ENCODE measurements at places on chromosomes 11 and 22. TPM values are rescaled to one million over a fixed set of nuclear protein-coding genes. Genes with fewer than 3 reads are reported as not detected.

ALDH3B2 gene
- total RNA-seq = not detected

FZD4 gene
- total RNA-seq = 91.2 TPM

CHRNA10 gene
- total RNA-seq = 4.0 TPM

OR6M1 gene
- not detected for total RNA-seq

MUC6 gene
- not detected for total RNA-seq

RTN4RL2 gene
- 1.1 TPM for total RNA-seq

JAM3 gene
- total RNA-seq = 94.9 TPM

RIMBP3C gene
- total RNA-seq = 0.32 TPM

IFITM10 gene
- 10.7 TPM for total RNA-seq

TMPRSS13 gene
- 0.54 TPM for total RNA-seq

GRCh38 chr22:25069758-25070481 lies 117.4 kb downstream of the KIAA1671 start:
- DNase-seq = peak; percentile 78
- H3K27ac ChIP-seq = peak overlapping the region; percentile 24
- peaks cover 3% of the 10 kb centered on the region for H3K4me1 ChIP-seq
- H3K4me3 ChIP-seq = peak overlapping the region; percentile 73

DNA sequence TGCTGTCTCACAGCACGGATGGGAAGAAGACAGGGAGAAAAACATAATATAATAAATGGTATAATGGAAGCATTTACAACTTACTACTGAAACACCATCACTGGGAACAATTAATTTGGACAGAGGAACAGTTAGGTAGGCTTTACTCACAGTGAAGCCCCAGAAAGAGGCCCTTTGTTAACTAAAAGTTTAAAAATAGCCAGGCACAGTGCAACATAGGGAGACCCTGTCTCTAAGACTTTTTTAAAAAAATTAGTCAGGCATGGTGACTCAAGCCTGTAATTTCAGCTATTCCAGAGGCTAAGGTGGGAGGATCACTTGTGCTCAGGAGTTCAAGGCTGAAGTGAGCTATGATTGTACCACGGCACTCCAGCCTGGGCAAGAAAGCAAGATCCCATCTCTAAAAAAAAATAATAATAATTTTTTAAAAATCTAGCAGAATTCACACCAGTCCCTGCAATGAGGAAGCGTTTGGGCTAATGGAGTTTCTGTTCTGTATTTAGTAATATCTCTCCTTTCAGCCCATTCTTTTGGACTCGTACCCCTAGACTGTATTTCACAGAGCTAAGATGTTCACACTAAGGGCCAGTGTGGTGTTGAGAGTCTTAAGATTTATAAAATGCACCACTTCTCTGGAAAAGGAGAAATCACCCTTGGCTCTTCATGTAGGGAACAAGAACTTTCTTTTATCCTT lies 275.5 kb downstream of the SOX6 start:
- no peak overlapping the region for H3K27ac ChIP-seq
- no peaks in the 10 kb centered on the region for H3K36me3 ChIP-seq
- no peak overlapping the region for H3K4me3 ChIP-seq
- DNase-seq = no peak
- no peaks in the 10 kb centered on the region for H3K27me3 ChIP-seq
- H3K4me1 ChIP-seq = no peaks in the 10 kb centered on the region

GRCh38 chr22:32615874-32616564 lies 141.4 kb downstream of the FBXO7 start:
- no peaks in the 10 kb centered on the region for H3K4me1 ChIP-seq
- H3K27ac ChIP-seq = no peak overlapping the region
- H3K27me3 ChIP-seq = no peaks in the 10 kb centered on the region

- H3K27ac ChIP-seq = no peak overlapping the region
- no peak for DNase-seq
- H3K27me3 ChIP-seq = no peaks in the 10 kb centered on the region
- H3K4me3 ChIP-seq = no peak overlapping the region
- no peaks in the 10 kb centered on the region for H3K4me1 ChIP-seq
Observed at GRCh38 chr11:574632-575312, 1.5 kb upstream of the PHRF1 start.

DNA sequence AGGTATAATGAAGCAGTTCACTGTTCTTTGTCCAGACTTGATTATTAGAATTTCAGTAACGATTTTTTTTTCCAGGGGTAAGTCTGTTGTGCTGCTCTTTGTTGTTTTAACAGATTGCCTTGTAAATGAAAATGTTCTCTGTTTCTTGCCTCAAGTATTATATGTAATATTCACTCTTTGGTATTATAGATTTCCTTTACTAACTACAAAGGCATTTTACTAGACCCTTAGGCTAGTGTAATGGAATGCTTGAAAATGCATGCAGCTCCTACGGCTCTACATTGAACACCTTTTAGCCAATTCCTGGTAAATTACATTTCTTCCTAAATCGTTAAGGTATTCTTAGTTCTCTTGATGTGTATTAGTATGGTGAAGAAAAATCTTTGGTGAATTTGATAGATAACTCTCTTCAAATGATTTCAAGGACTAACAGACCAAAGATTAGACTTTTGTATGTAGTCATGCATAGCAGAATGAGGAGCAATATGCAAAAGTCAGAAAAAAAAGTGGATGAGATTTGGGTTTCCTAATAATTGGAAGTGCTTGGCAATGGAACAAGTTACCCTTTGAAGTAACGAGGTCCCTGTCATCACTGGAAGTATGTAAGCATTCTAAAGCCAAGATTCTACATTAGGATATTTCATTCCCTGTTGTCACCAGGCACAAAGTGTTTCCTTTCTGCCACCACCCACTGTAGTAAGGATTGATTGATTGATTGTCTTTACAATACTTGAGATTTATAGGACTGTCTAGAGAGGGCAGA lies 113.1 kb downstream of the DBX1 start:
- peaks cover 14% of the 10 kb centered on the region for H3K4me1 ChIP-seq
- no peak for DNase-seq
- no peaks in the 10 kb centered on the region for H3K27me3 ChIP-seq
- H3K27ac ChIP-seq = no peak overlapping the region

DNA sequence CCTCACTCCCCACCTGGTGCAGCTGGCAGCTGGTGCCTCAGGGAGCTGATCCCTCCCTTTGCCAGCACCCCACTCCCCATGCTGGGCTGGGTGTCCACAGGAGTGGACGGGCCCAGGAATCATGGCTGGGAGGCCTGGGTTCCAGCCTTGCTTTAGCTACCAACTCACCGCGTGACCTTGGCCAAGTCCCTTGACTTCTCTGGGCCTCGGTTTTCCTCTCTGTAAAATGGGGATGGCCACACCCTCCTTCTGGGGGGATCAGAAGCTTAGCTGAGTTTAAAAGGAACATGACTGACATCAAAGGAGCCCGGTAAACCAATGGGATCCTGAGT lies 116.9 kb downstream of the KIAA1671 start:
- H3K4me3 ChIP-seq = no peak overlapping the region
- no peak overlapping the region for H3K27ac ChIP-seq
- no peak for DNase-seq
- peaks cover 3% of the 10 kb centered on the region for H3K4me1 ChIP-seq

DNA sequence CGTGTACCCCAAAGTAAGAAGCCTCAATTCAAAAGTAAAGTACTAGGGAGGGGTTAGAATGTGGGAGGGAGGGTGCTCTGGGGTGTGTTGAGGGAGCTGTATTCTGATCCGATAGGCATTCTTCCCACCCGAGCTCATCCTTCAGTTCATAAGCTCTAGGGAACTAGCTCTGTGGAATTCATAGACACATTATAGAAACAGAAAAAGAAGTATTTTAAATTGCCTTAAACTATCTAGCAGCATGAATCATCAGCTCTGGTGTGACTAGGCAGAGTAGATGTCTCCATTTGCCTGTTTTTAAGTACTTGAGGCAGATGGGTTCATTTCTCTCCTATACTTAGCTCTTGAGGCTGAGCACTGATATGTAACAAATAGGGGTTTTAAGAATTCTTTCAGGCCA lies 7.3 kb upstream of the SGSM3 start:
- no peak overlapping the region for H3K27ac ChIP-seq
- DNase-seq = no peak
- H3K4me1 ChIP-seq = no peaks in the 10 kb centered on the region
- H3K36me3 ChIP-seq = peaks cover 4% of the 10 kb centered on the region
- H3K27me3 ChIP-seq = no peaks in the 10 kb centered on the region
- H3K4me3 ChIP-seq = no peak overlapping the region

- no peaks in the 10 kb centered on the region for H3K4me1 ChIP-seq
- H3K27me3 ChIP-seq = no peaks in the 10 kb centered on the region
- no peaks in the 10 kb centered on the region for H3K36me3 ChIP-seq
Observed at GRCh38 chr11:16604794-16605388, 133.6 kb upstream of the C11orf58 start.

DNA sequence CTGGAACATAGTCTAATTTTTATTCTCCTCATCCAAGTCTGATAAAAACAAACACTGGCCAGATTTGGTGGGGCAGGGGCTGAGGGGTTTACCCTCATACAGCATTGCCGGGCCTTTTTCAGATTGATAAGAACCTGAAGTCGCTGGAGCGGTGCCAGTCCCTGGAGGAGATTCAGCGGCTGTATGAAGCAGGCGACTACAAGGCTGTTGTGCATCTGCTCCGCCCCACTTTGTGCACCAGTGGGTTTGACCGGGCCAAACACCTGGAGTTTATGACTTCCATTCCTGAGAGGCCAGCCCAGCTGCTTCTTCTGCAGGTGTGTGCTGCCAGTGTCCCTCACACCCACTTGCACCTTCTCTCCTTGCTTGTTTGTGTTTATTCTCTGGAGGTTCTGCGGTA lies 55.8 kb downstream of the CABIN1 start:
- H3K4me3 ChIP-seq = no peak overlapping the region
- DNase-seq = no peak
- no peaks in the 10 kb centered on the region for H3K4me1 ChIP-seq

- no peak for DNase-seq
- H3K4me1 ChIP-seq = no peaks in the 10 kb centered on the region
- no peak overlapping the region for H3K27ac ChIP-seq
- H3K27me3 ChIP-seq = no peaks in the 10 kb centered on the region
Observed at GRCh38 chr11:73206801-73207200, 11.3 kb upstream of the P2RY2 start.

- no peak for DNase-seq
- H3K4me1 ChIP-seq = no peaks in the 10 kb centered on the region
- H3K4me3 ChIP-seq = no peak overlapping the region
Observed at GRCh38 chr11:132064987-132065620, 694.7 kb downstream of the NTM start.

DNA sequence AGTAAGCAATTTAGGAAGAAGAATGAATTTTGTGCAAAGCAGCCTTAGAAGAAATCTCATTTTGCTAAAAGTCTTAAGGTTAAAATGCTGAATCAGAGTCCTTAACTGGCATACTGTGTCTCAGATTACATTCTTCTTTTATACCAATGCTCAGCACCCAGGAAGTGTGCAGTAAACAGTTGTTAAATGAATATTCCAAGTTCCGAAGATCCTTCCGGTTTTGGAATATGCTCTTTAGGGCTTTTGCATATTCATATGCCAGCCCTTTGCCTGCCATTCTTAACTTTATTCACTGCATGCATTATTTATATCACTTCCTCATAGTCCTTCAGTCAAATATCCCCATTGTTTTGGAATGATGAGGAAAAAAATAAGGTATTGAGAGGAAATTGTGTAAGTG lies 242.0 kb downstream of the DDX10 start:
- H3K36me3 ChIP-seq = no peaks in the 10 kb centered on the region
- H3K4me3 ChIP-seq = no peak overlapping the region
- H3K27me3 ChIP-seq = no peaks in the 10 kb centered on the region
- no peak overlapping the region for H3K27ac ChIP-seq
- H3K4me1 ChIP-seq = no peaks in the 10 kb centered on the region

- DNase-seq = no peak
- no peaks in the 10 kb centered on the region for H3K36me3 ChIP-seq
- H3K27me3 ChIP-seq = no peaks in the 10 kb centered on the region
- no peaks in the 10 kb centered on the region for H3K4me1 ChIP-seq
- H3K4me3 ChIP-seq = no peak overlapping the region
Observed at GRCh38 chr22:46539169-46539568, 1.7 kb upstream of the CELSR1 start.

DNA sequence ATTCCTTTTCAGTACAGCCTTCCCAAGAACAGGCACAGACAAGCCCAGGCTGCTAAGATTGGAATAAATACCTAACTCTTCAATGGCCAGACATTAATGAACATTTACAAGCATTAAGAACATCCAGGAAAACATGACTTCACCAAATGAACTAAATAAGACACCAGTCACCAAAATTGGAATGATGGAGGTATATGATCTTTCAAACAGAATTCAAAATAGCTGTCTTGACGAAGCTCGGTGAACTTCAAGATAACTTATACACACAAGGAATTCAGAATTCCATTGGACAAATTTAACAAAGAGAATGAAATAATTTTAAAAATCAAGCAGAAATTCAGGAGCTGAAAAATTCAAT lies 16.4 kb upstream of the DDX10 start:
- no peaks in the 10 kb centered on the region for H3K27me3 ChIP-seq
- DNase-seq = no peak
- H3K36me3 ChIP-seq = no peaks in the 10 kb centered on the region

GRCh38 chr11:130531061-130531460 lies 82.6 kb downstream of the ADAMTS15 start:
- H3K27ac ChIP-seq = no peak overlapping the region
- no peaks in the 10 kb centered on the region for H3K4me1 ChIP-seq
- H3K36me3 ChIP-seq = no peaks in the 10 kb centered on the region

DNA sequence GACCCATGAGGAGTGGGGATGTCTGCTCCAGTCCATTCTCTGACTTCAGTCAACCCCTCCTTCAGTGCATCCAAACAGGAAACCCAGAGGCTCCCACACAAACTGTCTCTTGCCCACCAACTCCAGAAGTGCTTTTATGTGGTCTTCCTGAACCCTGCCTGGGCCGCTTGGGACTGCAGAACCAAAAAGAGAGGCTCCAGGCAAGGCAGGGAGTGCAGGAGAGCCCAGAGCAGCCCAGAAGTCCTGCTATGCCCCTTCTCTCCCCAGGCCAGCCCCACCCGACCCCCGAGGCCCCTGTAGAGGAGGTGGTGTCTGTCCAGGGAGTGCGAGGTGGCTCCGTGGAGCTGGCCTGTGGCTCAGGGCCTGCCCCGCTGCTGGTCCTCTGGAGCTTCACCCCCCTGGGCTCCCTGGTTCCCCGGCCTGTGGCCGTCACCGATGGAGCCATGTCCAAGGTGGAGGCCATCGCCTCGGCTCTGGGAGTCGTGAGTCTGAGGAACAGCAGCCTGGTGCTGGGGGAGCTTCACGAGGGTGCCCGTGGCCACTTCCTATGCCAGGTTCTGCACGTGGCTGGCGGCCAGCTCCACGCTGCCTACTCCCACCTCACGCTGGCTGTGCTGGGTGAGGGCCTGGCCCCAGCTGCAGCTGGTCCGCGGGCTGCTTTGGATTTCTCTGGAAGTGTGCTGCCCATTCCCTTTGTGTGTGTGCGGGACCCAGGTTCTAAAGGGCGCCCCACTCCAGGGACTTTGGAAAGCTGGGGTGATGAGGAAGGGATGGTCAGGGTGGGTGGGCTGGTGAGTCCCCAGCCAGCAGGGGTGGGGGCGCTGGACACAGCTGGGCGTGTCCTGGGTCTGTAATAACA lies 1.8 kb downstream of the VSIG10L2 start:
- no peaks in the 10 kb centered on the region for H3K4me1 ChIP-seq
- no peak overlapping the region for H3K27ac ChIP-seq
- no peaks in the 10 kb centered on the region for H3K27me3 ChIP-seq
- H3K4me3 ChIP-seq = no peak overlapping the region
- no peak for DNase-seq

DNA sequence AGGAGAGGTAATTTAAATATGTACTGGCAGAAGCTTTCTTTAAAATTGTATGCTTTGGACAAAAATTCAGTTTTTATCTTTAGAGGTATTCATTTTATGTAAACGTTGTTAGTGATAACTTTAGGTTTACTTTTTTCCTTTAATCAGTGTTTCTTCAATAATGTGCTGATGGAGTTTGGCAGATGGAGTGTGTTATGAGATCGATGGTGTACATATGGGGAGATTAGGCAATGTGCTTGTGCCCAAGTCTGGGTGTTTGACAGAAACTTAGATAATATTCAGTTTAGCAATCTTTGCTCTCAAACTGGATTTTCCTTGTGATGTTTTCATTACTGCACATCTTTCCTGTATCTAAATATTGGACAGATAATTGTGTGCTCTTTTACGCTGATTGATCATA lies 425.4 kb downstream of the JRKL start:
- no peak overlapping the region for H3K27ac ChIP-seq
- H3K27me3 ChIP-seq = no peaks in the 10 kb centered on the region
- no peaks in the 10 kb centered on the region for H3K4me1 ChIP-seq

All from aorta (tissue), 5 donors.